Inflammatory macrophage treated with lipopolysaccharide for 4 hours (primary cell): ENCODE measurements at places on chromosomes 1 and 21.

- DNase-seq, result no peak
Observed at GRCh38 chr1:180198196-180198595, 31.9 kb upstream of the LHX4 start.

DNA sequence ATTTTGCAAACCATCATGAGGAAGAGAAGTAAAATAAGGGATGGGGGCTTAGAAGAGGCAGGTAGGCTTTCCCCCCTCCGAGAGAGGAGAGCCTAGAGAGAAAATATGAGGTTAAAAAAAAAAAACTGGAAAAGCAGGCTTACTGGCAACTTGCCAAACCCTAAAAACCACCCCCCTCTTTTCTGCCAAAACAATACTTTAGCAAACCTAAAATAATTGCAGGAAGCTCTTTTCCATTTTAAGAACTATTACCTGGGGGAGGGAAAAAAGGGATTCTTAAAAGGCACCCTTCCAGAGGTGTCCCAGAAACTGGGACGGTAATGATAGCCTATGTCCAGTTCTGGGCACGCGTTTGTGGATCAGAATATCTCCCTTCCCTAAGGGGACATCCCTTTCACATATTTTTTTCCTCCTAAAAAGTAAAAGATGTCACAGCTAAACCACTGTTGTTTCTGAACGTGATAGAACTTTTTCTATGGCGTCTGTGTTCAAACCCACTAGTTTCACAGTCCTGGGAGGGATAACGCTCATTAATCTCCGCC is 1.1 kb upstream of the NFIA start:
- no peak for DNase-seq

DNA sequence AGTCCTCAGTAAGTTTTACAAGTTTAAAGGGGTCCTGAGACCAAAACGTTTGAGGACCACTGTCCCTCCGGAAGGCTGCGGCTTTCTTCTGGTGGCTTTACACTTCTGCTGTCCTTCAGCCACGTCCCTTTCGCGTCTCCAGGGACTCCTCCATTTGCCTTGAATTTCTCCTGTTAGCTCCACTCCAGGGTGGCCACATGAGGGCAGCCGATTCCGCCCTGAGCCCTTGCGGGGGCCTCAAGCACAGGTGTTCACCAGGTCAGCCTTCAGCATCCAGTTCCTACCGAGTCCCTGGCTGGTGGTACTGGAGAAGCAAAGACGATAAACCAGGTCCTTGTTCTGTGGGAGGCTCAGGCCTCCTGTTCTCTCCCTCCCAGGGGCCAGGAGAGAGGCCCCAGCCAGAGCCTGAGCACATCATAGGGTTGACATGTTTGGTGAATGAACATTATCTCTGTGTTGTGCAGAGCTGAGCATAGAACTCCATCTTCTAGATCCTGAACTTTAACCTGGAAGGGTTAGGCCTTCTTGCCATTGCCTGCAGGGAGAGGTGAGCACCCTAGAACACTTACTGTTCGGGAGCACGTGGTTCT is 27.4 kb upstream of the COQ8A start:
- peak; percentile 2 for DNase-seq

DNA sequence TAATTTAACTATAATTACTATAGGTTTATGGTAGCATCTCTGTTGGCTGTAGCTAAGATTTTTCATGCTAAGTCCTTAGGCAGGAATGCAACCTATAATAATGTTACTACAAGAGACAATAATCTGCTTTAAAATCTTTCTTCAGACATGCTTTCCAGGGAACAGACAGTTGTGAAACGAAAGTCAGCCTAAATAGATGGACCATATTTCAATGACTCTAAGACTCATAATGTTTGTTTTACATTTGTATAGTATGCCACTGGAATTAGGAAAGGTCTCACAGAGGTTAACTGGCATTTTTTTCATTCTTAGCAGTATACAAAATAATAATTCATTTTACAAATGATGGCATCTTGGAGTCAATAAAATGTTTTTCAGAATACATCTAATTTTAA is 8.1 kb downstream of the RERE start:
- DNase-seq, result no peak

DNA sequence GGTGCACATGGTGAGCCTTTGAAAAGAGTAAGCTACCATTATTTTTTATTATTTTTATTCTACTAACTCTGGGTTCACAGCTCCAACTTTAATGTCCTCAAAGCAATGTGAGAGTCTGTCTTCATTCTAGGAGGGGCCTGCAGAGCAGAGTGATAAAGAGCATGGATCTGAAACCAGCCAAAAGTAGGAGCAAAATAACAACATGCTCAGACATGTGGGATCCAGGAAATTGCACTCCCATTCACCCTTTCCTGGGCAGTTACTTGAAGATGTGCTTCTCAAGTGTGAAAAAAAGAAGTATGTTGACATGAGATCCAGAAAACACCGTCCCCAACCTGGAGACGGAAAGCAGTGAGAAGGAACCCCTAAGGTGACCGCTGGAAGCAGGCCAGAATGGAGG is 8.7 kb upstream of the LIN28A start:
- DNase-seq, result no peak

DNA sequence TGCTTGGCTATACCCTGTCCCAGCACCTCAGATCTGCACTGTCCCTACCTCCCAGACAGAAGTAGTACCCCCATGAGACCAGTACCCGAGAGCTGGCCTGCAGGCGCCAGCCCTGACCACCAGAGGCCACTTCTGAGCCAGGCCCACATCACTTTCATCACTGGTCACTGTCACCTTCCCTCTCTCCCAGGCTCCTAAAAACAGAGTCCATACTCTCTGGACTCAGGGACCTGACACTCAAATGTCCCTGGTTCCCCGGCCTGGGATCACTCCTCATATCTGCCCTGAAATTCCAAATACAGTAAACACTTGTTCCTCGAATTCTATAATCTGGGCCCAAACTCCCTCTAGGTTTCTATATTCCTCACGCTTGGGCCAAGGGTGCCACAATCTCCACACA is 18.7 kb downstream of the TMEM53 start:
- DNase-seq, result peak; percentile 26

GRCh38 chr1:44266400-44267344 is 53.4 kb downstream of the DMAP1 start:
- DNase-seq, result no peak

- DNase-seq, result no peak
Observed at GRCh38 chr1:98723574-98723973, 62.1 kb downstream of the SNX7 start.

GRCh38 chr1:244322791-244323521 is 128.8 kb downstream of the ADSS2 start:
- peak; percentile 94 for DNase-seq

DNA sequence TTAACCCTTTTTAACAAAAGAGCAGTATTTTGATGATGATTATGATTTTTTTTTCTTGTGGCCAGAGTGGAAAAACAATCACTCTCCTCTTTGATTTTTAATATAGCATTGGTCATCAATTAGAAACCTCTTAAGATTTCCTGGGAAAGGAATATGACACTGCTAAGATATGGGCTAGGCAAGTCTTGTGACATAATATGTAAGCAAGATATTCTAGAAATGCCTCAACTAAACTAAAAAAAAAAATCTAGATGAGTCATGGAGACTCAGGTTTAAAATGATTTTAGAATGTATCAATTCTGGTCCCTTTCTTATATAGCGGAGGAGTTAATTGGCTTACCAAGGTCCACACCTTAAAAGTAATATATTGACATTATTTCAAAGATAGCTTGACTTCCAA is 60.3 kb upstream of the JUN start:
- DNase-seq, result no peak

GRCh38 chr21:38843806-38844503 is 38.2 kb downstream of the ETS2 start:
- peak; percentile 61 for DNase-seq

DNA sequence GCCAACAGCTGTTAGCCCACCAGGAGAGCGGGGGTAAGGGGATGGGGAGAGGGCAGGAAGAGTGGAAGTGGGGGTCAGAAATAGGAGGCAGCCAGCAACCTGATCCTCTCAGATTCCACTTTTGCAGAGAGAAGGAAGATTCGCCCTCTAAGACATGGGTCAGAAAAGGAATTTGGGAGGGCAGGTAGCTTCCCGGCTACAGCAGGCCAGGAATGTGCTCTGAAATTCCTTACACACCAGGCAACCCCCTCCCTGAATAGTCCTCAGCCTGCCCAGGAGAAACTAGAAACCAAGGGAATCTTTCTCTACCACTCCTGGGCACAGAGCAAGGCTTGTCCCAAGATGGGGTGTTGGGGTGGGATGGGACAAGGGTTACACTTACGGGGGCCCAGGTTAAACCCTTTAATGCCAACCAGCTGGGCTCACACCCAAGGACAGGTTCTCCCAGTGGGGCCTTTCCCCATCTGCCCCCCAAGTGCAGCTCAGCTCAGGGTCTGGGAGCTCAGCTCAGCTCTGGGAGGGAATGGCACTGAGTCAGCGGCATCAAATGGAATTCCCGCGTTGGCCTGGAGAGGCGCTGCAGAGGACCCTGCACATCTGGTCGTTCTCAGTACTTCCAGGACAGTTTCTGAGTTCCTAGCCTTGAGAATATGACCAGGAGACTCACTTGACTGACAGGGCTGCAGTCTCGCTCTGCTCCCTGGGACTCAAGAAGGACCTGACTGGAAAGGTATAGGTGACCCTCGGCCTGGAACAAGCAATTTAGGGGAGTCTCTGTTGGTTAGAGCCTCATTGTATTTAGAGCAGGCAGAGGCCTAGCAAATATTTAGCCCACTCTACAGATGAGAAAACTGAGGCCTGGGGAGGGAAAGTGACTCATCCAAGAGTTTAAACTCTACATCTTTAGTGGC is 761 bp downstream of the TNNT2 start:
- peak; percentile 23 for DNase-seq

GRCh38 chr1:88194542-88194941 is 489.5 kb upstream of the PKN2 start:
- no peak for DNase-seq

DNA sequence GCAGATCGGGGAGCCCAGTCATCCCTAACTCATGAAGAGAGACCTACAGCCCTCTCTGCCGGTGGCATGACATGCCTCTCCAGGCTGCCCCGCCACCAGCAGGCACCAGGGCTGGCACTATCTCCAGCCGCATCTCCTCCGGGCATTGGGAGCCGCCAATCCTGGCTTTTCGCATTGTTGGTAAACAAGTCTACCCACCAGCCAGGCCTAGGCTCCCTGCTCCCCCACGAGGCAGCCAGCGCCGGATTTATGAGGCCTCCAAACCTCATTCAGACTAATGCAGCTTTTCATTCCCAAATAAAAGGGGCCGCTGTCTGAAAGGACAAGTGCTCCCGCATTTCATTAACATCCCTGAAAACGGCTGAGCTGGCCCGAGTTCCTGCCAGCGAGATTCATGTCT is 3.4 kb upstream of the GRIK3 start:
- DNase-seq, result no peak

- no peak for DNase-seq
Observed at GRCh38 chr1:84272401-84272800, 29.1 kb upstream of the SAMD13 start.

- DNase-seq, result no peak
Observed at GRCh38 chr1:22557341-22557950, 5.8 kb upstream of the EPHA8 start.

- no peak for DNase-seq
Observed at GRCh38 chr1:59856725-59857338, 42.1 kb downstream of the HOOK1 start.

DNA sequence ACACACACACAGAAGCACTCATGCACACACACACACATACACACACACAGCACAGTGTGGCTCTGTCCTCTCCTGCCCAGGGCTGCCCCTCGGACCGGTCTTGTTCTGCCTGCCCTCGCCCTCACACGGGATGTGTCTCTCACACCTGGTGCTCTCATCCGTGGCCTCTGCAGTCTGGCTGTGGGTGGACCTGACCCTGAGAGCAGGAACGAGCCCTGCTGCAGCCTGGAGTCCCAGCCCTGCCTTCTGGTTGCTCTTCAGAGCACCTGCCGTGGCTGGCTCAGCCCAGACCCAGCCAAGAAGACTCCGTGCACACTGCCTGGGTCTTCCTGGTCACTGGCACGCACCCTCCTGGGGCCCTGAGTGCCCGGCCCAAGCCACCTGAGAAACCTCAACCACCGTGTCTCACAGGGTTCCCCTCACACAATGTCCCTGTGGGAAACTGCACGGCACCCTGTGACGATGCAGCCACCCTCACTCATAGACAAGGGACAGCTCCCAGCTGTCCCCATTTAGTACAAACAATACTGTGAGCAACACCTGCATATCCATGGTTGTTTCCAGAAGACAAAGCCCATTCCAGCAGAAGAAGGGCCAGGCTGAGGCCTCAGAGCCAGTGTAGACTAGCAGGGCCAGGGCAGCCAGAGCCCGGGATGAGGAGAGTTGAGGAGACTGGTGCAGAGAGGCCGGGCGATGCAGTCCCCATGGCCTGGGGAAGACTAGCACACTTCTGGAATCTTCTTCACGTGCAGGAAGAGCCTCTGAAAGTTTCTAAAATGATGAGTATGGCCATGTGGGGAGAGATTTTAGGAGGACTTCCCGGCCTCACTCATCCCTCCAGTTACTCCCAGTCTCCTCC is 234.0 kb downstream of the NPHP4 start:
- no peak for DNase-seq

DNA sequence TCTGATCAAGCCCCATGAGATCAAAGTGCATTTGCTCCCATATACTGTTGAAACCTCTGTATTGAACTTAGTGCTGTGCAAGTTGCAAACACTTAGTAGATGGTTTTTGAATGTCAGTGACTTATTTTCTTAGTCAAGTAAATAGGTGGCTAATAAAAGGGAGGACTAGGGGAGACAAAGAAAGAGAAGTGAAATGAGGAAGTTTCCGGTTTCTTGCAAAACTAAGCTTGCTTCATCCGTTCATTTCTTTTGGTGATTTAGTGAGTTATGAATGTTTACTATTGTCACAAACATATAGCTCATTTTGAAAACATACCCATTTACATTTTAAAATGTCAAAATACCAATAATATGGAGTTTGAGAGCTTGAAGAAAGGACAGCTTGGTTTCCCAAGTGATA is 23.0 kb downstream of the ADAMTS5 start:
- DNase-seq, result peak; percentile 85

DNA sequence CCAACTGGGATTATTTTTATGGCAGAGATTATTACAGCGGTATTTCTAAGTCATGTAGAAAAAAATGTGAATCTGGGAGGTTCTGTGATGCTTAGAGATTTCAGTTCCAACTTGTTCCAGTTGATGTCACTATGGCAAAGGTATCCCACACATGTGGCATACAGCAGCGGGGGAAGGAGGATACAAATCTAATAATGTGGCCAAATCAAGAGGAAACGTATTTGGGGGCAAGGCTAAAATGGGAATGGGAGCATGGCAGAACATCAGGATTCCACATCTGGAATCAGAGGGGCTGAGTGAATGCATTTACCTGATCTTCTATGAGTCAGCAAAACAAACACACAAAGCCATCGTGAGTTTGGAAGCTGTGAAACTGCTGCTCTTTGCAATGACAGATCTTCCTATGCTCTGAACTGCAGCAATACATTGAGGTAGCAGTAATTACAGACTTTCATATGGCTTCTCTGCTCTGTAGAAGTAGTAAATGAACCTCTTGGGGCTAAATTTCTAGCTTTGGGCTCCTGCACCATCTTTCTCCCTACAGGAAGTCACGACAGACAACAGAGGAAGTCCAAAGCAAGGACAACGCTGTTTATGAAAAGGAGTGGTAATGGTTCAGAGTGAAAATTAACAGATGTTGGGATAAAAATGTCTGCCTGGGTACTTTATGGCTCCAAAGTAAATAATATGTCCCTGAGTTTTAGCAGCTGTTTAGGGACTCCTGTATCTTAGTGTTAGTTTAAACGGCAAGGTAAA is 55.5 kb downstream of the GABPA start:
- peak; percentile 10 for DNase-seq
